ENCODE measurements at places on chromosomes 5 and 9. TPM values are rescaled to one million over a fixed set of nuclear protein-coding genes. Genes with fewer than 3 reads are reported as not detected.

Gene WDR31
- total RNA-seq = 1.6 TPM

Gene CLTB
- 117 TPM for total RNA-seq

Gene PRELID2
- total RNA-seq = 9.9 TPM

- H3K4me3 ChIP-seq = no peak overlapping the region
- peak; percentile 48 for DNase-seq
- H3K4me1 ChIP-seq = no peaks in the 10 kb centered on the region
- H3K27ac ChIP-seq = no peak overlapping the region
Observed at GRCh38 chr9:14670718-14671117, 22.5 kb downstream of the ZDHHC21 start.

GRCh38 chr9:80937645-80938044, 751.7 kb downstream of the TLE1 start:
- H3K27ac ChIP-seq = no peak overlapping the region
- H3K4me1 ChIP-seq = no peaks in the 10 kb centered on the region
- H3K27me3 ChIP-seq = no peaks in the 10 kb centered on the region
- no peaks in the 10 kb centered on the region for H3K36me3 ChIP-seq
- H3K4me3 ChIP-seq = no peak overlapping the region
- DNase-seq = no peak

DNA sequence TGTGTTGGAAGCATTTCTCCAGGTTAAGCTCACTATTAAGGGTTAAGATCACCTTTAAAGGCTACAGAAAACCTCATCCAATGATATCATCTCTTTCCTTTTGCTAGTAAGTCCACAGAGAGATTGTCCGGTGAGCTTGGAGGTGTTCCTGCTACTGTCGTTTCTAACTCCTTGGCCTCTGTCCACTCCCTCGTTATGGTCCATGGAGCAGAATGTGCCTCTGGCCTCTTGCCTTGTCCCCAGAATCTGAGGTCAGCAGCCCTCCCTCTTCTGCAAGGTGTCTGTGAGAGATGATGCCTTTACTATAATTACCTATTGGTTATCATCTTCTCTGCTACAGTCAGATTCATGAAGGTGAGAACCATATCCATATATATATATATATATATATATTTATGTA, 15.0 kb downstream of the ORM2 start:
- H3K36me3 ChIP-seq = peaks cover 18% of the 10 kb centered on the region
- peaks cover 15% of the 10 kb centered on the region for H3K4me1 ChIP-seq
- DNase-seq = no peak
- H3K27ac ChIP-seq = no peak overlapping the region

DNA sequence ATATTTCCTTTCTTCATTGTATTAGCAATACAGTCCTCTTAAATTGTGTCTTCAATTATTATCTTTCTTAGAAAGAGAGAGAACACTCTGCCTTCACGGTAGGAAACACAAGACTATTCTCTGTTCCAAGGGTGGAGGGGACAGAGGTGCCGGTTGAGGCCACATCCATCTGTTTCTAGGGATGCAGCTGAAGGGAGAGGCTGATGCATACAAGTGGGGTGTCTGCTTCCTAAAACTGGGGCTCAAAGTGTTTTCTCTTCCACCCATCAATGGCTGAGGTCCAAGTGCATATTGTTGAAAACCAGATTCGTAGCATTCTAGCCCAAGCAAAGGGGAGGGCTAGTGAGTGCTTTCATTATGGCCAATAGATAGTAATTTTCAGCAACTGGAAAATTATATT, 9.5 kb downstream of the IRX2 start:
- DNase-seq = no peak
- H3K4me1 ChIP-seq = peaks cover 20% of the 10 kb centered on the region
- no peak overlapping the region for H3K27ac ChIP-seq

DNA sequence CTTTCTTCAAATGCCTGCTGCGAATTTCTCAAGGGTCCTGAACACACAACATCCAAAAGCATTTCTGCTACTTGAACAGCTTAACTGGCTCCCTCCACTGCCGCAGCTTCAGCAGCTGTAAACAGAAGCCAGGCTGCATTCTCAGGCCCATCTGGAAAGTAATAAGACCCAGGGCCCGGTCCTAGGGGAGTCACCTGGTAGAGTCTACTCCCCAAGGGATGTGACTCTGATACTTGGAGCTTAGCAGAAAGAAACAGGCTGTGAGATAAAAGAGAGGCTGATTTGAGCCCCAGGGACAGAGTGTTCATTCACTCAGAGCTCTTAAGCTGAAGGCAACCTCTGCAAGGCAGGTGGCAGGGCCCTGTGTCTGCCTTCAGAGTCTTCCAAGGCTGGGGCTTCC, 356.8 kb downstream of the SPOCK1 start:
- H3K4me3 ChIP-seq = peak overlapping the region; percentile 11
- H3K27ac ChIP-seq = peak overlapping the region; percentile 96
- H3K27me3 ChIP-seq = no peaks in the 10 kb centered on the region
- peaks cover 59% of the 10 kb centered on the region for H3K4me1 ChIP-seq
- no peaks in the 10 kb centered on the region for H3K36me3 ChIP-seq

DNA sequence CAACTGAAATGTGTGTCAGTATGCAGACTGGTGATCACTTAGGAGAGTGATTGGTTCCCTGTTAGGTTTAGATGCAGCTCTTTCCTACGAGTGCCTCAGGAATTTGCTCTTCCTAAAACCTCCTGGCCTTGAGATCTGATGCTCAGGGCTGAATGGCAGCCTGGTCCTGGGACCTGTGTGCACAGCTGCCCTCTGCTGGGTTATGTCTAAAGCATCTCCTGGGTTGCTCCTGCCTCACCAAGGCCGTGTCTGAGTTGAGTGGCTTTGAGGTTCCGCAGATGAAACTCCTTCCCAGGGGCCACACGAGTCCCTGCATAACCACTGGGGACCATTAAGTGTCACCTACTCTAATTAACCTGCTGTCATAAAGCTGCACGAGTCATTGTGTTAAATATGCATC, 59.5 kb downstream of the MVB12B start:
- no peaks in the 10 kb centered on the region for H3K4me1 ChIP-seq
- H3K4me3 ChIP-seq = no peak overlapping the region
- H3K27ac ChIP-seq = no peak overlapping the region
- H3K36me3 ChIP-seq = no peaks in the 10 kb centered on the region
- DNase-seq = no peak
